ENCODE measurements at places on chromosomes 12 and 14.
A peak's percentile ranks its signal among the peaks of the same experiment; 100 is the strongest.

- DNase-seq, result no peak
These were observed 216 bp downstream of the IKBIP start for GRCh38 chr12:98644433-98644711.

DNA sequence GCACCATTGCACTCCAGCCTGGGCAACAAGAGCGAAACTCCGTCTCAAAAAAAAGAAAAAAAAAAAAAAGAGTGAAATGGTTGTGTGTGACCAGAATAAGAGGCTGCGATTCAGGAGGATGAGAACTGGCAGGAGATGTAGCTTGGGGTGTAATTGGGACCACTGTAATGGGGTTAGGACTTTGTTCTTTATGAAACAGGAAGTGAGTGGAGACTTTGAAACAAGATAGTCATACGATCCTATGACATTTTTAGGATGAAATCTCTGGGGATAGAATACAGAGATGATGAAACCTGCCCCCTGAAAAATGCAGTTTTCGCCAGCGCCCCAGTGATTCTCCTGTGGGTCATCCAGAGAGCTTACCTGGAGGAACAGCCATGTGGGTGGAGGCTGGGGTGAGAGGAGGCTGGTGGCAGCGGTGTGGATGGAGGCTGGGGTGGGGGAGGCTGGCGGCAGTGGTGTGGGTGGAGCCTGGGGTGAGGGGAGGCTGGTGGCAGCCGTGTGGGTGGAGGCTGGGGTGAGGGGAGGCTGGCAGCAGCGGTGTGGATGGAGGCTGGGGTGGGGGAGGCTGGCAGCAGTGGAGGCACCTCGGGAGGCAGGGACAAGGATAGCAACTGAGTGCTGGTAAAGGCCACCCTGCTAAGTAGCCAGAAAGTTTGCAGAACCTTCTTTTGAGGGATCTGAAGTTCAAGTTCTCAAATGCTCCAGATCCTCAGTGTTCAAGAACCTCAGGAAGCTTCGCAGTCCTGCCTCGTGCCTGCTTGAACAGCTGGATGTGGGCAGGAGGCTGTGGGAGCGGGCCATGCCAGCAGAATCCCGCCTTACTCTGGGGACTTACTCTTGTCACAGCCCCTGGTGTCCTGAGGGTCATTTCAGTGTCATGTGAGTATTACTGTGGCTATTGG is 20.2 kb downstream of the FBXL14 start:
- DNase-seq, result no peak

GRCh38 chr14:104243200-104243599 is 104.8 kb downstream of the KIF26A start:
- DNase-seq, result no peak

DNA sequence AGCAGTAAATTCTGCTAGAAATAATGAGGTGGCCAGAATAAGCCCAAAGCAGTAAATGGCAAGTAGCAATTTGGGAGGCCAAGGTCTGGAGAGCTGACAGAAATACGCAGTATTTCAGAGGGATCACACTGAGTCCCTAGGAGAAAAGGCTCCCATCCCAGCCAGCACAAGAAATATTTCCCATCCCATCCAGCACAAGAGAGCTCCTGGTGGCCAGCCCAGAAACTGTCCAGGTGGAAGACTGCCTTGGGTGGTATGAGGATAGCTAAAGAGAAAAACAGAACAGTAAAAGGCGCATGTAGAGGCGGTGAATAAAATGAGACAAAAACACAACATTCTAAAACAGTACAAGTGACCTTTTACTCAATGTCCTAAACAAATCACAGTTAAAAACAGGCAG is 120.7 kb downstream of the HECTD4 start:
- no peak for DNase-seq

- no peak for DNase-seq
These were observed 62.4 kb downstream of the PLEKHG3 start for GRCh38 chr14:64766430-64767151.

- DNase-seq, result peak; percentile 53
These were observed 178.6 kb downstream of the ADGRD1 start for GRCh38 chr12:131132118-131132892.

- DNase-seq, result no peak
These were observed 163.6 kb upstream of the PARP11 start for GRCh38 chr12:4036671-4037271.

DNA sequence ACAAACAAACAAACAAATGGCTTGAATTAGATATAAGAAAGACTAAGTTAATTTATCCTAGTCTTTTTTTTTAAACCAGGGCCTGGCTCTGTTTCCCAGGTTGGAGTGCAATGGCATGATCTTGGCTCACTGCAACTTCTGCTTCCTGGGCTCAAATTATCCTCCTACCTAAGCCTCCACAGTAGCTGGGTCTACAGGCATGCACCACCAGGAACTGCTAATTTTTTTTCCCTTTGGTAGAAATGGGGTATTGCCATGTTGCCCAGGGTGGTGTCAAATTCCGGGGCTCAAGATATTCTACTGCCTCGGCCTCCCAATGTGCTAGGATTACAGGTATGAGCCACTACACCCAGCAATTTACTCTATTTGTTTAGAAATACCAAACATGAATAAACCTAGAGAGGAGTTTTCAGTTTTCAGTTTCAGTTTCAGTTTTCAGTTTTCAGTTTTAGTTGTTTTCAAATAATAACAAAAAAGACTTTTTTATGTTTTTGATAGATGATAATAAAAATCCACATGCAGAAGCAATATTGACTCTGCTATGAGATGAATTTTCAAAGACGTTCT is 817.0 kb downstream of the FLRT2 start:
- DNase-seq, result peak; percentile 34

- no peak for DNase-seq
These were observed 223.5 kb upstream of the SYT10 start for GRCh38 chr12:33663000-33663654.

GRCh38 chr14:71138448-71139293 is 231.4 kb downstream of the PCNX1 start:
- peak; percentile 51 for DNase-seq

GRCh38 chr14:104549536-104550339 is 29.8 kb upstream of the C14orf180 start:
- DNase-seq, result no peak

- no peak for DNase-seq
These were observed 17.6 kb downstream of the RAB3IP start for GRCh38 chr12:69756088-69756755.

DNA sequence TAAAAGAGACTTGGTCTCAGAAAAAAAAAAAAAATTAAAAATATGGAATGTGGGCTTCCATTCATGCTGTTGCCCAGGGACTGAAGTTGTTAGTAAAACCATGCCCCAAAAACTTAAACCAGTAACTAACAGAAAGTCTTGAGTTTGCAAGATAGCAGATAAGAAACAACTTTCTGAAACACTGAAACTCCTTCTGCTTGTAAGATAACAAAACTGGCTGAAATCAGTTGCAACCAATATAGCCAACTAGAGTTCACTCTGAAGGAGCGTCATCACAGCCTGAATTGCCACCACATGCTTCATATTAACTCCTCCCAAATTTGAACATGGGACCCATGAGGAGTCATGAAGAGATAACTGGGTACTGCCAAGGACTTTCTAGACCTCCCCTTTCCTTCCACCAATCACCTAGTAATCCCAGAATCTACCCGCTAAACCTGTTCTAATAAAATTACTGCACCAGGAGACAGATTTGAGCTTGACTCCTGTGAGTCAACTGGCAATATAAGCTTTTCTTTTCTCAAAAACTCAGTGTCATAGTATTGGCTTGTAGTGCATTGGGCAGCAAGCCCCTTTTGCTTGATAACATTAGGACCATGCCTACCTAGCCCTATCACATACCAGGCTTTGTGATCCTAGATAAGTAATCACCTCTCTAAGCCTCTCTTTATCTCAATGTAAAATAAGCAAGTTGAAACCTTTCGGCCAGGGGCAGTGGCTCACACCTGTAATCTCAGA is 53.6 kb downstream of the R3HDM2 start:
- DNase-seq, result no peak

GRCh38 chr14:94161981-94162380 is 12.1 kb upstream of the PPP4R4 start:
- DNase-seq, result peak; percentile 50

GRCh38 chr12:41521872-41522379 is 333.8 kb downstream of the PDZRN4 start:
- DNase-seq, result peak; percentile 4

- DNase-seq, result no peak
These were observed 11.4 kb downstream of the PACS2 start for GRCh38 chr14:105325716-105326567.

DNA sequence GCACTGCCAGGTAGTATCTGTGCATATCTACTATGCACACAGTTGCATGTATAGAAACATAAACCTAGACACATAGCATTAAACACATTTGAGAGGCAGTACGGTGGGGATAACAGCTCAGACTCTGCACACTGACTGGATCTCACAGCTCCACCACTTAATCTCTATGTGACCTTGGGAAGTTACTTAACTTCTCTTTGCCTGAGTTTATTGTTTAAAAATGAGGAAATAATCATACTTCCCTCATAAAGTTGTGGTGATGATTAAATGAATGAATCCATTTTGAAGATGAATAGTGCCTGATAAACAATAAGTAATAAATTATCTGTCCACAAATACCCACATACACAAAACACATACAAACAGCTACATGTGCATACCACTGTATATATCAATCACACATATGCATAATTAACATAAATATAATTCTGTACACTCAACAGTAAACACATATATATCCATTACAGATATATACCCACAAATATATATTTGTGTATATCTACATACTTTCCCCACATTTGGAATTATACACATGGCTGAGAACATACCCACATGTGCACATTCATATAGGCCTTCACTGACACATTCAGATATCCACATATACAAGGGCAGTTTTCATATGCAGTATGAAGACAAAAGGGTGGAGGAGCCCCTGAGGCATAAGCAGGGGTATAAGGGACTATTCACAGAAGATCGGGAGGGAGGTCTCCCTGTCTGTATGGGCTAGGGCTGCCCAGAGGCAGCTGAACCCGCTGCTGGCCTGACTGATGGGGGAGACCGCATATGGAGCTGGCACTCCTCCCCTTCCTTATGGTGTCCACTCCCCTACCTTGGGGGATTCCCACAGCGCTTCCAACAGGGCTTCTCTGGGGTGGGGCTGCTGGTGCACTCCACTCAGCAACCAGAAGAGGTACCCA is 5.9 kb downstream of the CDH24 start:
- no peak for DNase-seq

DNA sequence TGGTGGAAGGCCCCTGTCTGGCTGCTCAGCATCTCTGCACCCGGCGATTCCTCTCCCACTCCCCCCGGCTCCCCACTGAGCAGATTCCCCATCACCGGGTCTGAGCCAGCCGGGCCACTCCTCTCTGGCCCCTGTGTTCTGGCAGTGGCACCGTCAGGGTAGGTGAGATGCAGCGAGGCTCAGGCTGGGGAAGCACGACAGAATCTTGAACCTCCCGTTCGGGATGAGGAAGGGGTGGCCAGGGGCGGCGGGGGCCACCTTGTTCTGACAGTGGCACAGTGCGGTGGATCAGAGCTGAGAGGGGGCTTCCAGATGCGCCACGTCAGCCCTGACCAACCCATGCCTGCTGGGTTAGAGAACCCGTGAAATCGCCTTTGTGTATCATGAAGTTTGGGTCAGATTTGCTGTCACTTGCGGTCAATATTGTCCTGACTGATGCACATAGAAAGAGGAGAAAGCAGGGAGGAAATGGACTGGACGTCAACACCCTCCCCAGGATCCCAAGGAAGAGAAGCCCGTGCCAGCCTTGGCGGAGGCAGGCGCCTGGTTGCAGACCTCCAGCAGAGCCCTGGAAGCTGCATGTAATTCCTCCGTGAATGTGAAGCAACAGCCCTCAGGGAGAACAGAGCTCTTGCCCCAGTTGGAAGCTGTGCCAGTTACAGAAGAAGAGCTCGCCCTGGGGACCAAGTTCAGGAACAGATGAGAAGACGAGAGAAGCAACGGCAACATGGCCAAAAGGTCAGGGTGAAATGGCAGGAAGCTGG is 137.1 kb upstream of the SFSWAP start:
- no peak for DNase-seq

DNA sequence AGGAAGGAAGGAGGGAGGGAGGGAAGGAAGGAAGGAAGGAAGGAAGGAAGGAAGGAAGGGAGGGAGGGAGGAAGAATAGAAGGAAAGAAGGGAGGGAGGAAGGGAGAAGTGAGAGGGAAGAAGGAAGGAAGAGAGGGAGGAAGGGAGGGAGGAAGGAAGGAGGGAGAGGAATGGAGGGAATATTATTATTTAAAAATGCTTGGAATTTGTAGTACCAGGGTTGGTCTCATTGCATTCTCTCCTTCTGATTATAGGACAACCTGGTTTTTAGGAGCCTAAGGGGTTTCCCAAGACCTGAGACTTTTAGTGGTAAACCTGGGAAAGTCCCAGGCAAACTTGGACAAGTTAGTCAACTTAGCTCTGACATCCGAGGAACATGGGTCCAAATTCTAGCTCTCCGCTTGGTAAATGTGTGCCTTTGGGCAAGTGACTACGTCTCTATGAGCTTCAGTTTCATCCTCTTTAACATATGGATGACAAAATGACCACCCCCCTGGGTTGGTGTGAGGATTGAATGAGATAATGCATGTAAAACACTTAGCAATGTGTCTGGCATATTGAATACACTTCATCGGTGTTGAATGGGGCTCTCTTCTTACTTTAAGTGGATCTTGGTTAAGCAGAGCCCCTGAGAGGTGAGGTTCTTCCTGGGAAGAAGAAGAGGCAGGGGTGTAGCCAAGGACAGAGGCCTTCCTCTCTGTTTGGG is 690.7 kb upstream of the TBX3 start:
- DNase-seq, result no peak

- DNase-seq, result no peak
These were observed 56.7 kb downstream of the BCL11B start for GRCh38 chr14:99215277-99215676.

GRCh38 chr12:53058674-53059433 is 9.0 kb downstream of the TNS2 start:
- no peak for DNase-seq

GRCh38 chr14:64812412-64812811 is 67.3 kb downstream of the SPTB start:
- peak; percentile 77 for DNase-seq

- DNase-seq, result no peak
These were observed 126.8 kb upstream of the EVL start for GRCh38 chr14:99938376-99938775.

- DNase-seq, result no peak
These were observed 41.5 kb downstream of the TEAD4 start for GRCh38 chr12:3000548-3001275.

DNA sequence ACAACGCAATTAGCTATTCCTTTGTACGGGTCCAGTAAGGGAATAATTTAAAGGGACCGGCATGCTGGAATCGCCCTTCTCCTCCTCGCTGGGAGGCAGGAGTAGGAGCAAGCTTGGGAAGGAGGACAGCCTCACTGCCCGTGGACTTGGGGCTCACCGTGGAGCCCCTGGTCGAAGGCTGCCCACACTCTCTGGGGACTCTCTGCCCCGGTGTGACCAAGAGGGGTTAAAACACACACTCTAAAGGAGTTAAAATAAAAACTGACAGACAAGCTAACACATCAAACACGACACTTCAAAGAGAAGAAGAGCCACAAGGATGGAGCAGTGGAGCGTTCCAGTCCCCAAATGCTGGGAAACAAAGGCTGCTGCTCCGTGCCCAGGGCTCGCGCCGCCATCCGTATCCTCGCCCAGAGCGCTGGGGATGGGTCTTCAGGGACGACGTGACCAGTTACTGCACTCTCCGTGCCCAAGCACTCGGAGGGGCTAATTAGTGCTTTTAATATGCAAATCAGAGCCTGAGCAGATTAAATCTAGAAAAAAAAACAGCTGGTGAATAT is 123.3 kb downstream of the PAPOLA start:
- DNase-seq, result no peak
